Suppressor macrophage treated with lipopolysaccharide for 4 hours (primary cell): ENCODE measurements at places on chromosomes 4 and X.

GRCh38 chrX:13938829-13939530, 90.7 kb downstream of the GEMIN8 start:
- DNase-seq, result no peak

- DNase-seq, result no peak
Observed at GRCh38 chrX:155577682-155578081, 35.1 kb downstream of the TMLHE start.

DNA sequence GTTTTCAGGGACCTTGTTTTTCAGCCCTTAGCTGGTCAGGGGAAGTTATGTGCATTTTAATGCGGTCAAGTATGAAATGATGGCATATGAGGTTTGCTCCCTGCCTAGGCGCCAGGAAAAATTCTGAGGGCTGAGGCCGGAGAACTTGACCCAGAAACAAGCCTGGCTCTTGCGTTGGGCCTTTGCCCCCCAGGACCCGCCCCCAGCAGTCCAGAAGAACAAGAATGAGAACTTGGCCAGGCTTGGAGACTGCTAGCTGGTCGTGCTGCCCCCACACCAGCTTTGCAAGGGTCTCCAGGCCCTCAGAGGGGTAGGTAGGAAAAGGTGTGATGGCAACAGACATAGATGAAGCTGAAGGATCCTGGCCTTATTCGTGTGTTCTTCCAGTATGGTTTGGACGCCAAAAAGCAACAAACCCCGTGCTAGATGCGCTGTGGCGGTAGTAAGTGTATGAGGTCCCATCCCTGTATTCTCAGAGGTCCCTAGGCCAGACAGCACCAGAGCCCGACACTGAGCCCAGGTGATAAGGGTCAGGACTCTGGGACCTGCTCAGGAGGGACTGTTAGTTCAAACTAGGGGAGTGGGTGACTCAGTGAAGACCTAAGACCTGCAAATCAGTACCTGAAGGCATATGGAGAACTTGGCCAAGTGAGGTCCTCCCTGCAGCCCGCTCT, 10.5 kb downstream of the NKX3-2 start:
- DNase-seq, result no peak

GRCh38 chr4:16530688-16531635, 304.7 kb upstream of the TAPT1 start:
- peak; percentile 8 for DNase-seq

DNA sequence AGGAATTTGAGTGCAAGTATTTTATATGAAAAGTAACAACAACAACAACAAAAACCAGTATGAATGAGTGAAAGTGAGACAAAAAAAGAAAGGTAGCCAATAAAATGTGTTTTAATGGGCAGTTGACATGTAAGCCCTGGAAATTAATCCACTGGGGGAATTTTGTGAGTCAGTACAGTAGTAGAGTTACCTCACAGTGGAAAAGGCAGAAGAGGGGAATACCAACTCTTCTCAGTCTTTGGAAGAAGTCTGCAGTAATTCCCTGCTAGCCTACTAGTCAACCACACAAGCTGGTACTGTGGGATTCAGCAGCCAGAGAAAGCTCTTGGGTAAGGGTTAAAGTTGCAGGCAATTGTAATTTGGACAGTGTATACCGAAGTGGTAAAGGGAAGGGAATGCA, 76.3 kb upstream of the IL15 start:
- DNase-seq, result peak; percentile 35

- DNase-seq, result peak; percentile 91
Observed at GRCh38 chrX:13090027-13090338, 45.6 kb upstream of the FAM9C start.

- DNase-seq, result no peak
Observed at GRCh38 chr4:127309369-127310102, 323.2 kb upstream of the INTU start.

GRCh38 chrX:10620121-10620699, at the start of gene MID1:
Gene MID1 (minus strand): TSS chrX:10620585. CDS start chrX:10567547, 53,038 bp downstream.
- DNase-seq, result no peak

- DNase-seq, result peak; percentile 59
Observed at GRCh38 chr4:127782275-127783025, at the start of gene HSPA4L. Gene HSPA4L (plus strand): TSS chr4:127782322. CDS start chr4:127782551, 229 bp downstream.

- DNase-seq, result no peak
Observed at GRCh38 chr4:75629239-75629638, 1.1 kb downstream of the CDKL2 start.

GRCh38 chr4:15237648-15238230, 190.1 kb upstream of the C1QTNF7 start:
- peak; percentile 52 for DNase-seq

GRCh38 chr4:145041378-145041777, 56.6 kb downstream of the ANAPC10 start:
- DNase-seq, result peak; percentile 72

DNA sequence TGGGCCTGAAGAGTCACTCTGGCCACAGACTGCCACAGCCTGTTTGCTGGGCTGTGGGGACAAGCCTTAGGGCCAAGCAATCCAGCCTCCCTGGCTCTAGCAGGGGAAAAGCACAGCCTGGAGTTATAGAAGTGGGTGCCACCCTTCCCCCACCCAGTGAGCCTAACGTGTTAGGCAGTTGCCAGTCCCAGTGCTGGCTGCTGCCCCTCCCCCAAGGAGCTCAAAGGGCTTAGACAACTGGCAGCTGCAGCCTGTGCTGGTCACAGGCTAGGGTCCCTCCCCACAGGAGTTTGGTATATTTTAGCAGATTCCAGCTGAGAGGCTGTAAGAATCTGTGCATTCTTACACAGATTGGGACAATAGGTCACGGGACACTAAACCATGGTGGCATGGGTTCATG, 370.3 kb upstream of the FGF16 start:
- DNase-seq, result no peak

GRCh38 chrX:105502336-105502735, 281.8 kb upstream of the TEX13A start:
- DNase-seq, result no peak
